ENCODE measurements at places on chromosomes 16 and 17.

DNA sequence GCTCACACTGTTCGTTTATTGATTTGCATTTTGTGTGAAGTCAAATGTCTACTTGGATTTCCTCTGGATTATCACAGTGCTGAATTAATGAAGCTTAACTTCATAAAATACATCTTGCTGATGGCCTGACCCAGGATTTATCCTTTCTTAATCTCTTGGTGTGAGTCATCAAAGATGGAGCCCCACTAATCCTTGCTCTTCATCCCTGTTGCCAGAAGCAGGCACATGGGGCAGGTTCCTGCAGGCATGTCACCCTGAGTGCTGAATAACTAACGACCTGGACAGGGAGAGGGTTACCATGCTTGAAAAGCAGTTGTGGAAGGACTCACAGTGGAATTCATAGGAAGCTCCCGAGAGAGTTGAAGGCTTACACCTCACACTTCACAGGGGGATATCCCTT lies 56.0 kb upstream of the FA2H start:
- peak; percentile 18 for DNase-seq

GRCh38 chr16:79369796-79370195 lies 230.7 kb downstream of the MAF start:
- DNase-seq: no peak

GRCh38 chr17:53659181-53659580 lies 163.5 kb upstream of the KIF2B start:
- DNase-seq: no peak

DNA sequence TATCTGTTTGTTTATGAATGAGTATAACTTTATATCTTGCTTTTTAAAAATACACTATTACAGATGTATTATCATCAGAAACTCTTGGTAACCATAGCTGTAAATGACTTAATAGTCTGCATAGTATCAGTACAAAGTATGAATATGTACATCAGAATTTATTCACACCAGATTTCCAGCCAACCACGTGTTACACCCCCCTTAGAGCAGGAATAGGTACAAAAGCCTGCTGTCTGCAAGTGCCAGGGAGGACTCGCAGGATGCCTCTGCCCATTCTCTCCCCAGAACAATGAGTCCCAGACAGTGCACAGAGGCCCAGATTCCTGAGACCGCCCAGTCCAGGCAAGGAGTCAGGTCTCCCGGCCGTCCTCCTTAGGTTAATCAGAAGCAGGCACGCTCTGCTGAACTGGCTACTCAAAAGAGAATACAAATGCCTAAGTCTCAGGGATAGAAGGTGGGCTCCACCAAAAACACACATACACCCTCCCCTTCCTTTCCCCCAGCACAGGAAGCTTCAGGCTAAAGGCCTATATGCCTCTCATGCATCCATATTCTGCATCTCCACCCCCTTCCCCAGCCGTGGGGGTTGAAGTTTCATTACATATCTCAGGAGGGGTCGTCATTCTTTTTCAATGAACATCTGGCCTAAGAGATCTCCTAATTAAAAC lies 159.1 kb upstream of the CDH11 start:
- DNase-seq: no peak

DNA sequence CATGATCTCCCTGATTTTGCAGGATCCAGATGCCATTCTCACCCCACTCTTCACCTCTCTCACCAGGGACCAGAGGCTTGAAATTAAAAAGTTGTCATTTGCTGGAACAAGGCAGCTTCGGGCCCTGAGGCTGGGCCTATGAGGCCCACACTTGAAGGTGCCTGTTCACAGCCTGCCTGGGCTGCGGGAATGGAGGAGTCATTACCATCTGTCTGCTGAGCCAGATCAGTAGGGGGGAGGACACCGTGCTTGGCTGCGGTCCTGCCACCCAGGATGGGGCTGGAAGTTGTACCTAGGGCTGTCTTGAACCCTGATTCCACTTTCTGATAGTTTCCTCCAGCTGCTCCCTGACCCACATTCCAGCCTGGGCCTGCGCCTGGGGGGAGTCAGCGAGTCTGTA lies 208.3 kb upstream of the N4BP1 start:
- no peak for DNase-seq

- no peak for DNase-seq
Measured at GRCh38 chr16:58022601-58023371, 2.8 kb upstream of the MMP15 start.

DNA sequence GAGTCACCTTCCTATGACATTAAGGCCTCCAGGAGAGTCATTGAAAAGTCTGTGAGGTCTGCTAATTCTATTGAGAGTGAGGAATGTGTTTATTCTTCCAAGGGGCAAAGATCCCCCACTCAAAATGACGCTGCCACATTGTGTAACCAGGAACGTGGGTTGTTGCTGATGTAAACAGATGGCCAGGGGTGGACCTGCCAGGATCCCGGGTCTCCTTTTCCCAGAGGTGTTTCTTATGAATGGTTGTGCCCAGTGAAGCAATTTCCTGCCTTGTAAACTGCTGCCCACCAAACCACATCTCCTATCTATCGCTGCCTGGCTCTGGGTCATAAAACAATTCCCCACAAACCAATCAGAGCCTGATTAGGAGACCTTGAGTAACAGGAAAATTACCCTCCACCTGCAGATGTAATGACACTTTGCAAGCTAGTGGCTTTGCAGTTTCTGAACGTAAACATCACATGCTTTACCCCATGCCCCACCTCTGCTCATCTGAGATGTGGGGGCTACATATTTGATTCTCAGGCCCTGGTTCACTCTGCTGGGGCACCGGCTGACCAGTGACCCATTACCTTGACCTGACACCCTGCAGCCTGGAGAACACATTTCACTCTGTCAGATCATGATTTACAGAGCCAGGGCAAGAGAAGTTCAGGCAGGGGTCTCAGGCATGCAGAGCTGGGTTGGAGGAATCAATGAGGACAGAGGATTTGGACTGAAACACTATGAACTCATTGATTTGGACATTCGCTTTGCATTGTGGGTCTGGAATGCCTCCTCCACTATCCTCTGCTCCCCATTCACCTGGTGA lies 33.1 kb upstream of the DDX52 start:
- DNase-seq: no peak

DNA sequence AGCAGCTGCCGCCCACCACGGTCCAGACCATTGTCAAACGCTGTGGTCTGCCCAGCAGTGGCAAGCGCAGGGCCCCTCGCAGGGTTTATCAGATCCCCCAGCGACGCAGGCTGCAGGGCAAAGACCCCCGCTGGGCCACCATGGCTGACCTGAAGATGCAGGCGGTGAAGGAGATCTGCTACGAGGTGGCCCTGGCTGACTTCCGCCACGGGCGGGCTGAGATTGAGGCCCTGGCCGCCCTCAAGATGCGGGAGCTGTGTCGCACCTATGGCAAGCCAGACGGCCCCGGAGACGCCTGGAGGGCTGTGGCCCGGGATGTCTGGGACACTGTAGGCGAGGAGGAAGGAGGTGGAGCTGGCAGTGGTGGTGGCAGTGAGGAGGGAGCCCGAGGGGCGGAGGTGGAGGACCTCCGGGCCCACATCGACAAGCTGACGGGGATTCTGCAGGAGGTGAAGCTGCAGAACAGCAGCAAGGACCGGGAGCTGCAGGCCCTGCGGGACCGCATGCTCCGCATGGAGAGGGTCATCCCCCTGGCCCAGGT lies 13.0 kb downstream of the SLC52A1 start:
- DNase-seq: no peak

DNA sequence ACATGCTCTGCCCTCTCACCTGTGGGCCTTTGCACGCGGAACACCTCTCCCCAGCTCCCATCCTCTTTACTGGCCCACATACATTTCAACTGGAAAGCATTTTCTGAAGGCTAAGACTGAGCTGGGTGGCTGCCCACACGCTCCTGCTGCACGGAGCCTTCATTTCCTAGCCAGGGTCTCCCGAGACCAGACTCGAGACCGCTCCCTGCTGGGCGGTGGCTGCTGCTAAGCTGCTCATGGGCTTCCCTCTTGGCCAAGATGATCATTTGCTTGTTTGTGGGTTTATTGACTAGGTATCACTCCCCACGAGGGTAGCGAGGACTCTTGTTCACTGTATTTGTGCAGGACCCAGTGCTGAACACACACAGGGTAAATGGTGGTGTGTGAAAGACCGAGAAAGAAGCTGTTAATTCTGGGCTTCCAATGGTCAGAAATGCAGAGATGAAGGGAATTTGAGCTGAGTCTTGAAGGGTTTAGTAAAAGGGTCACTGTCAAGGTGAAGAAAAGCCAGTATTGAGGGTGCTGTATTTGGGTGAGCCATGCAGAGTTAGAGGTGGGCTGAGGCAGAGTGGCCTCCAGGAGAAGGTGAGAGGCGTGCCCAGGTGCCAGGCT lies 907 bp downstream of the TRAPPC2L start:
- peak; percentile 58 for DNase-seq

- no peak for DNase-seq
Measured at GRCh38 chr16:1543085-1543896, 9.8 kb downstream of the TMEM204 start.

GRCh38 chr17:82041144-82041814 lies 3.8 kb upstream of the DCXR start:
- no peak for DNase-seq

DNA sequence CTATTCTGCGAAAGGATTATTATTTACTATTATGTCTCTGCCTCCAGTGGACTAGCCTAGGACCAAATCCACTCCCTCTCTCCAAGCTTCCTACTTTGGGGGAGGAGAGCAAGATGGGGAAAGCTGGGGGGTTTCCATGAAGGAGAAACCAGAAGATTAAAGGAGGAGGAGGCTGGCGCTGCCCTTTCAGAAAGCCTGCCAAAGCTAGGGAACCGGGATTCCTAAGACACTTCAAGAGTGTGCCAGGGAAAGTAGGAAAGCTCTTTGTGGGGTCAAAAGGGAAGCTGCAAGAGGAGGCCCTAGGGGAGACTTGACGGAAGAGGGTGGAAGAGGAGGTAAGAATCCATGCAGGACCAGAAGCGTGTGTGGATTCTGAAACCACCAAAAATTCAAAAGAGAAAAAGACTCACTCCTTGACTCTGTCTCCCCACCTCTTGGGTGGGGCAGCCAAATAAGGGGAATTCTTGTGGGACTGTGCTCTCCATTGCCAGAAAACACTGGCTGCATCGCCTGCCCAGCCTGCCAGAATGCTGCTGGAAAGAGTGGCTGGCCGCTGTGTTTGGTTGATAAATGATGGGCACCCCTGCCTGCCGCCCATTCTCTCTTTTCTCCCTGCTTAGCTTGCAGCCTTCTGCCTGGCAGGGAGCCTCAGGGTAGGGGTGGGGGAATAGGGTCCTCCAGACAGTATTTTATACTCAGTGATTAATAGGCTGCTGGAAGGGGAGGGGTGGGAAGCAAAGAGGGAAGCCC lies 11.8 kb upstream of the KAT7 start:
- DNase-seq: no peak

Measured in stimulated activated effector memory CD8-positive, alpha-beta T cell treated with anti-CD3 and anti-CD28 coated beads, Interleukin-12 subunit alpha, Interleukin-12 subunit beta, amount 100 ng/mL, for 72 hours (primary cell).